ENCODE measurements at places on chromosomes 16 and 17.

- no peak for DNase-seq
Measured at GRCh38 chr17:34999456-34999855, 19.1 kb downstream of the LIG3 start.

- no peak for DNase-seq
Measured at GRCh38 chr17:66983414-66984021, 19.0 kb downstream of the CACNG4 start.

DNA sequence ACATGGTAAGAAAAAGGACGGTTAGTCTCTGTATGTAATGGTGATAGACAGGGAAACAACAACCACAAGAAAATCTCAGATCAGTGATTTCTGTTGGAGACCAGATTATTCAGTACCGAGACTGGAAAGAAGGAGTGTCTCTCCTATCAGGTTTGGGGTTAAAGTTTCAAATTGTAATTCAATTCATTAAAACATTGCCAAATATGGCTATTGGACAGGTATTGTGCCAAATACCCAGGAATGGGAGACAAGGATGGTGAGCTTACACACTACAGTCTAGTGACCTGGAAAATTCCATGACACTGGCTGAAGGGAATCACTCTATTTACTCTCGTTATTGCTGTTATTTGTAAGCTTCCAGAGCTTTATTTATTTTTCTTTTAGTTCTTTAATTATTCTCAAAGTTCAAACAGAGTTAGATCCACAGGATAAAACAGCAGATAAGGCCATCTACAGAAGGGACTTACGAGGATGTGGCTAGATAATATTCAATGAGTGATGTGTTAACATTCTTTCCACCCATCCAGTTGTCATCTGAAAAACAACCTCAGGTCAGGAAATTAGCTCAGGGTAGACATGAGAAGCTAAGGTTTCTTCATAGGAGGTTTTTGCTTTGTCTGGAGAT lies 25.1 kb upstream of the MMD start:
- no peak for DNase-seq

DNA sequence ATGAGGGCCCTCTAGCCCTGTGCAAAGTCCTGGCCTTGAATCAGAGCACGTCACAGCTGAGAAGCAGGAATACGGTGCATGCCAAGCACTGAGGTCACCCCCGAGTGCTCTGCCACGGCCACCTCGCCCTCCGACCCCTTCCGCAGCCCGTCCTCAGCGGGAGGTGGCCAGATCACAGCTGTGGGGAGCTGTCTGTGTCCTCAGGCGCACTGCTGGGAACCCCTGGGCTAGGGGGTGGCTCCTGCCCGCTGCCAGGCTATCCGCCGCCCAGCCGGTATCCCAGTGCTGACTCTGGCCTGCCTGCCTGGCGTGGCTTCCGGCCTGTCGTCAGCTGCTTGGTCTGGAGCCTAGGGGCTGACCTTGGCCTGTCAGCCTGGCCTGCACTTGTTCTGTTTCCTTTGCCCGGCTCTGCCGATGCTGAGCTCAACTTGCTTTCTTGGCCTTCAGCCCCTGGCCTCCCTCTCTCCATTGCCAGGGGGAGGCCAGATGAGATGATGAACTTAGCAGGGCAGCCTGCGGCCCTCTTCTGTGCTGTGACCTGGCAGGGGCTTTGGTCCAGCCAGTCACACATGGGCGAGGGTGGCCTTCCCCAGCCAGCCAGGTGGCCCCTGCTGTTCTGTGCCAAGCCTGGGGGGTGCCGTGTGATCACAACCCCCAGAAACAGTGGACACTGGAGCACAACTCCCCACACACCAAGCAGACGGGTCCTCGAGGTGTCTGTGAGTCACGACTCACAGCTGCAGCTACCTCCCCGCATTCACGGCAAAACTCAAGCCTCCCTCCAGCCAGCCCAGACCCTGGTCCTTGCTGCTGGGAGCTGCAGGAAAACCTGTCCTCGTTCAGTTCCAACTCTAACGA lies 77.3 kb downstream of the ZDHHC7 start:
- no peak for DNase-seq

DNA sequence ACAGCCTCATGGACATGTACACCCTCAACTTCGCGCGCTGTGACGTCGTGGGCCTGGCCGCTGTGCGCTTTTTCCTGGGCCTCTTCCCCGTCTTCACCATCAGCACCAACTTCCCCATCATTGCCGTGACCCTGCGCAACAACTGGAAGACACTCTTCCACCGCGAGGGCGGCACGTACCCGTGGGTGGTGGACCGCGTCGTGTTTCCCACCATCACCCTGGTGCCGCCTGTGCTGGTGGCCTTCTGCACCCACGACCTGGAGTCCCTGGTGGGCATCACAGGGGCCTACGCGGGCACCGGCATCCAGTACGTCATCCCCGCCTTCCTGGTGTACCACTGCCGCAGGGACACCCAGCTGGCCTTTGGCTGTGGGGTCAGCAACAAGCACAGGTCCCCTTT lies 23.5 kb downstream of the GRIN2C start:
- DNase-seq = no peak

GRCh38 chr17:49471089-49471683 lies 23.9 kb upstream of the NGFR start:
- no peak for DNase-seq

DNA sequence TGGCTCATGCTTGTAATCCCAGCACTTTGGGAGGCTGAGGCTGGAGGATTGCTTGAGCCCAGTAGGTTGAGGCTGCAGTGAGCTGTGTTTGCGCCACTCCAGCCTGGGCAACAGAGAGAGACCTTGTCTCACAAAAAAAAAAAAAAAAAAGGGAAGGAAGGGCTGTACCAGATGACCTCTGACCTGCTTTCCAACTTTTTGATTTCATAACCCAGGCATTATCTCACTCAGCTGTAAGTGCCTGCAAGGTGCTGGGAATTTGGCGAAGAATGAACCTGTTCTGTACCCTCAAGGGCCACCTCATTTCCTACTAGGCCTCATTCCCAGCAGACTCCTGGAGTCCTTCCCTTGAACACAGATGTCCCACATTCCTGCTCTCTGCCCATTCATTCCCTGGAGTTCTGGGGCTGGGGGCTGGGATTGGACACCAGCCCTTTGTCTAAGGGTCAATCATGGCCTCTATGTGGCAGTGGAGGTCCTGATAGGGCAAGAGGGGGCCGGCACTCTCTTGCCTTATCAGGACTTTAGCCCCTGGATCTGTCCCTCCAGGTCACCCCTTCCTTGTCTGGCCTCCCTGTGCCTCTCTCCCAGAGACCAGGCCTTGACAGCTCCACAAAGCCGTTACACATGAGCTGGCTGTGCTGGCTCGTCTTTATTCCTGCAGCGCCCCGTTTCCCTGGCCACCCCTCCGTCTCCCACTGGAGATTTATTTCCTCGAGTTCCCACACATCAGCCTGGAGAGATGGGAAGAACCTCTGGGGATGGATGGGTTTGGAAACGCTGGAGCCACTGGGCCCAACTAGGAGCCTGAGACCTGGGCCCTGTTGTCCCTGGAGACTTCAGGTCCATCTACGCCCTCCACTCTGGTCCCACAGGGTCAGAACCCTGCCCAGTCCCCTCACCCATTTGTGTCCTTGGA lies 821 bp upstream of the GFAP start:
- no peak for DNase-seq

DNA sequence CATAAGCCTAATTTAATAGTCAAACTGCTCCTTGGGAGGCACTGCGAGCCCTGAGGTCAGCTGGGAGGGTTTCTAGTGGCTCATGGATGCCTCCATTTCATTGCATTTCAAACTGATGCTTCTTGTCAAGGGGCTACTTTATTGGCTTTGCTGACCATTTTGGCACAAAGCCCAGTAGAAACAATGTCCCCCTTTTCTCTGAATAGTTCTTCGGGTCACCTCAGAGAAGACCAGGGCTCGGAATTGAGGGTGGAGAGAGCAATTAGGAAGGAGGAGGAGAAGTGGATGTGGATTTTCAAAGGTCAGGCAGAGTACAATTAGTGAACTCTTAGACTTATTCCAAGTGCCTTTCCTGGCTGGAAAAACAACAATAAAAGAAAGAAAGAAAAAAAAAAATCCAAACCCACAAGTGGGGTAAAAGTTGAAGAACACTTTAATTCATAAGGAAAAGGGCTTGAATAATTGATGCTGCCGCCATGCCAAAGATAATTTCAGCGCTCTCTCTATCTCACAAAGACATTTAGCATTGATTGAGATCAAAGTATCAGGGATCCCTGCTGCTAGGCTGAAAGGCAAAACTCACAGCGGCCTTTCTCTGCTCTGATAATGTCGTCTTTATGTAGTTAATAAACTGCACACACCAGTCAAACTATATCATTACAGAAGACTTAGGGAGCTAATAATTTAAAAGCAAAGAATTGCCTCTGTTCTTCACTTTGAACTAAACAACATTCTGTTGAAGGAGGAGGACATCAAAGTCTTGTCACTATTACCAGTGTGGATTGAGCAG lies 122.7 kb downstream of the RGS9 start:
- DNase-seq = no peak

DNA sequence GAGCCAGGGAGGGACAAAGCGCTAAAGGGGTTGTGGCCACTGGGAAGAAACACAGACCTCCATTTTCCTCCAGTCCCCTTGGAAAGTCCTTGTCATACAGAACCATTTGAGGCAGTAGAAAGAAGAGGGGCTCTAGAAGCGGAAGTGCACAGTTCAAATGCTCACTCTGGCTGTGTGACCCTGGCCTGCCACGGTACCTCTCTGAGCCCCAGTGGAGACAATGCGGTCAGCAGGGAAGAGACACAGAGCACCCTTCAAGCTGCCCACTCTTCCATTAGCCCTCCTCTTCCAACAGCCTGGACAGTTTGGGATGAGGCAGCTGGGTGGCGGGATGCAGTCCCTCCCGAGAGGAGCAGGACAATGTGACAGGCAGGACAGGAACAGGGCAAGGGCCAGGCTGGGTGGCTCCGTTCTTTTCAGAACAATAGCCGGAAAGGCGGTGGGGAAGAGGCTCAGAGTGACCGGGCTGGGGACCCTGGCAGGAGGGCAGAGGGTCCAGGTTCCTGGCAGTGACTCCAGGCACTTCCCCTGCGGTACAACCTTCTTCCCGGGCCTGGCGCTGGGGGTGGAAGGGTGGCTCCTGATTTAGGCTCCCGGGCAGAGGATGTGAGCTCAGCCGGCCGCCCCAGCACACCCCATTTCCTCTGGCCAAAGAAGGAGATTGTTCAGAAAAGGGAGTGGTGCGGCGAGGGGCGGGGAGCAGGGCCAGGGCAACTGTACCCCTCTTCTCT lies 5.6 kb downstream of the CASKIN2 start:
- no peak for DNase-seq

DNA sequence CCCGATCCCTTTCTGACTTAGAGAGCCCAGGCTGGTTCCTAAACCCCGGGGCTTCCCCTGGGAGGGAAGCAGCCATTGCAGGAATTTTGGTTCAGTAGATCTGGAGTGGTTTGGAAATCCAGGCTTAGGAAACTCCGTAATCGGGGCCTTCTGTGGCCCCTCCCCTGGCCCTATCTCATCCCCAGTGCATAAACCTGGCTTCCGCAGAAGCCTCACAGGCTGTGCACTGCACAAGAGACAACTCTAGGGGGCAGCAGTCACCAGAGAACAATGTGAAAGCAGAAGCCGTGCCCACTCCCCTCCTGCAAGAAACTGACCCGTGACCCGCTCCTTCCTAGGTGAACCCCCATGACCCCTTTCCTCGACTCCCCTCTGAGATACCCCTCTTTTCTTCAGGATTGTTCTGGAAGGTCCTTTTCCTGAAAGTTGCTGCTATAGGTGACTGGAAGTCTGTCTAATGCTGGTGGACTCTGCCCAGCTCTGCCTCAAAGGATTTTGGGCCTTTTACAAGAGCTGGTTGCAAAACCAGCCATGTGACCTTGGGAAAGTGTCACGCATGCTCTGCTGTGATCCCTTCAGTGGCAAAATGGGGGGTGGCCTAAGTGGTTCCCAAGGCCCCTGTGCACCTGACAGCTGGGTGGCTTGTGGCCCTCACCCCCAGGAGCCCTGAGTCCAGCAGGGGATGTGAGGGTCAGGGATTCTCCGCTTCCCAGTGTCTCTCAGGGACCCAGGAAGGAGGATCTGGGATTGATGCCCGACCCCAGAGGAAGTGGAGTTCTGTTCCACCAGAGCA lies 14.4 kb downstream of the GUCY2D start:
- DNase-seq = no peak

DNA sequence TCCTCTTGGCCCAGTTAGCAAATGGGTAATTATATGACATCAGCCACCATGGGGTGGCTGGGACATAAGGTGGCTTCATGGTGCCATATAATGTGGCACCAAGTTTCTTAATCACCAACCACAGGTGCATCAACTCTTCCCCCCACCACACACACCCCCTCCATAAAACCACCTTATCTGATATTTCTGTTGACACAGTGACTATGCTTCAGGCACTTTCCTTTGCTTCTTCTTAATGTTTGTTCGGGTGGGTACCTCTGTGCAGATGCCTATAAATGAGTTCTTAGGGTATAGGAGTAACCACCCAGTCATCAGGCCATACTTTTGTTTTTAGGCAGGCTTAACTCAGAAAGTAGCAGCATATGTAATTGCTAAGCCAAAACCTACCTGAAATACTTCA lies 29.5 kb downstream of the RNF43 start:
- no peak for DNase-seq

DNA sequence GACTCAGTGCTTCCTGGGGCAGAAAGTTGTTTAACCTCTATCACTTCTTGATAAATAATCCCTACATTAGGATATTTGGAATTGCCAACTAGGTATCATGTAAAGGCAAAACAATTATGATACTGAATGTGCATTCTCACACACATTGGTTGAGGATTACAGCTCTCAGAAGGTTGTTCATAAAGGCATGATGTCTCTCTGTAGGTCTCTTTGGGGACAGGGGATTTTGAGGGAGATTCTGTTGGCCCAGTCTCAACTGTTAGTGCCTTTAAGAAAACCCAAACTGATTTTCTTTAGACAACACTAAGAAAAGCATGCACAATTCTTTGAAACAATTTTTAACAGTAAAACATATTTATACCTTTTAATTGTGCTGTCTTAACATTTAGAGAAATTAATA lies 56.5 kb downstream of the GNAO1 start:
- no peak for DNase-seq

DNA sequence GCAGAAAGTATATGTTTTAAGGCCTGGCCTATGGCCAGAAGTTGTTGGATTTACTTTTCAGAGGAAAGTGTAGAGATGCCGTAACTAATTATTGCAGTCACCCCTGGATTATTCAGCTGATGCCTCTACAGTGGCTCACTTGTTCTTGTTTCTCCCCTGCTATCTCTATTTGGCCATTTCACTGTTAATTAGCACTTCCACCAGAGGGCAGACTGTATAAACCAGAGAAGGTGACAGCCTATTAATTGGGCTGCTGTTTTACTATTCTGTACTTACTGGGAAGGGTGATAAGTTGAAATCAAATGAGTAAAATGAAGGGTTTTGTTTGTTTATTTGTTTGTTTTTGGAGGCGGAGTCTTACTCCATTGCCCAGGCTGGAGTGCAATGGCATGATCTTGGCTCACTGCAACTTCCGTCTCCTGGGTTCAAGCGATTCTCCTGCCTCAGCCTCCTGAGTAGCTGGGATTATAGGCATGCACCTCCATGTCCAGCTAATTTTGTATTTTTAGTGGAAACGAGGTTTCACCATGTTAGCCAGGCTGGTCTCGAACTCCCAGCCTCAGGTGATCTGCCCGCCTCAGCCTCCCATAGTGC lies 66.0 kb downstream of the CDK12 start:
- peak; percentile 20 for DNase-seq

Data from COR-L47 (cell line).